ENCODE measurements at places on chromosomes 6 and 20. TPM values are rescaled to one million over a fixed set of nuclear protein-coding genes. Genes with fewer than 3 reads are reported as not detected.

LY6G6D gene
- total RNA-seq, result 6.4 TPM

DNA sequence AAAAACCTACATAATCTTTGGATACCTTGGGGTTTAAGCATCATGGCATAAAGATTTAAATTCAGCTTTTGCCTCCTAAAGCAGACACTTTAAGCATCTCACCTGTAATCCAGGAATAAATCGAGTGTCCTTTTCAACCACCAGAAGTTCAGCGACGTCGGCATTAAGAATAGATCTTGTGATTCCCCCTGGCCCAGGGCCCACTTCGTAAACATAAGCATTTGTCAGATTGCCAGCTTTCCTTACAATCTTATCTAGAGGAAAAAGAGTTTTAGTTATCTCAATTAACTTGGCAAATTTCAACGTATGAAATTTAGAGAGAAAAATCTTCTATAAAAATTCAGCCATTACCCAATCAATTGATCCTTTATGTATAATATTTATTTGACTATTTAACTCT lies 3.2 kb downstream of the TFB1M start:
- DNase-seq, result no peak

GRCh38 chr6:26296857-26297648 lies 67.9 kb upstream of the BTN3A2 start:
- no peak for DNase-seq

GRCh38 chr6:147515327-147515726 lies 6.8 kb downstream of the SAMD5 start:
- DNase-seq, result no peak

BPIFA1 gene
- total RNA-seq, result not detected

DNA sequence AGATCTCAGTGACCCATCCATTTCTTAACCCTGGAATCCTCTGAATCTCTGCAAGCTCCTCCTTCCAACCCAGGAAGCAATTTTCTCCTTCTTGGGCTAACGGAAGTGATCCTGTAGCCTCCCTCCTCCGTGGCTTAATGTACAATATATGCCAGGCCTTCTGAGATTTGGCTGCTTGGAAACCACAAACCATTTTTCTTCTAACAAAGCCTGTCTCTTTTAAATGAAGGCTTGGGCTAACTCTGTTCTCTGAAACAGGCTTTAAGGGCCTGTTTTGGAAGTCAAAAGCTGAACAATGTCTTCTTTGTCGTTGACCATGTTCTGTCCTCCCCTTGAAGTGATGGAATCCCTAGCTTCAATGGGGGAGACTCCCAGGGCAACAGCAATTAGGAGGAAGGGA lies 14.9 kb downstream of the FYN start:
- DNase-seq, result no peak

Measured in sigmoid colon (tissue), 7 donors.